Non-pigmented ciliary epithelial cell (primary cell): ENCODE measurements at places on chromosomes 11 and 22.
A peak's percentile ranks its signal among the peaks of the same experiment; 100 is the strongest.

- no peak for DNase-seq
These were observed 393.7 kb downstream of the TMEM135 start for GRCh38 chr11:87431392-87431791.

DNA sequence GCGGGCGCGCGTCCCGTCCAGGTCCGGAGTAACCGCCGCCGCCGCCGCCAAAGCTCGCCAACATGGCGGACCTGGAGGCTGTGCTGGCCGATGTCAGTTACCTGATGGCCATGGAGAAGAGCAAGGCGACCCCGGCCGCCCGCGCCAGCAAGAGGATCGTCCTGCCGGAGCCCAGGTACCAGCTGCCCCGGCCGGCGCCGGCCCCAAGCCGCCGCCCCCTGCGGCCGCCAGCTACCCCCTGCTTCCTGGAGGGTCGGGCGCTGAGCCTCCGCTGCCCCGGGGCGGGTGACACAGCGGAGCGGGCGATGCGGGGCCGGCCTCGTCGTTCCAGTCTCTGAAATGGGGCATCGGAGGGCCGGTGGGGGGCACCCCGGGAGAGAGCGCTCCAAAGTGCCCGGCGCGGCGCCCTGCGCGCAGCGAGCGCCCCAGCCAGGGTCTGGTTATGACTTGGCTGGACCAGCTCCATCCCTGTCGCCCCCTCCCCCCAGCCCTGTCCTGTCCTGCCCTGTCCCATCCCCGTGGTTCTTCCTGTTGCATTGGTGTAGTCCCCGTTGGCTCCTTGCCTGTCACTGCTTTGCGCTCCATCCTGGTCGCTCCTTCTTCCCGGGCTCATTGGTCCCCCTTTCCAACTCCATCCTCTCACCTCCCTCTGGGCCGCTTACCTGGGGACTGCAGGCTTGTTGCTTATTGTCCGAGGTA, 653 bp downstream of the GRK3 start:
- DNase-seq: no peak

DNA sequence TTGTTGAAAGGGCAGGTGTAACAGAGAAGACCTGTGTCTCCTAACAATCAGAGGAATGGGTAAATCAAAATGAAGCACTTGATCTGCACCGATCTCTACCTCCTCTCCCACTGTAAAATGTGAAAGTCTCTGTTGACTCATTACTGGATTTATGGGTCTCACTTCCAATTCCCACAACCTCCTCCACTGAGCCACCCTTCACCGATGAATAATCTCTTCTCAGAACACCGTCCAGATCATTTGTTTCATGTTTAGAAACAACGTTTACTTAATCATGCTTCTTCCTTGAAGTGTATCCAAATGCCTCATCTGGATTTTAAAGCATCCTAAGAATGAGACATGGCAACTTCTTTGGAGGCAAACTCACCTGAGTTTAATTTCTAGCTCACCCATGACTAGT, 643.6 kb downstream of the ETS1 start:
- no peak for DNase-seq

- DNase-seq: peak; percentile 23
These were observed 4.9 kb upstream of the CNTN5 start for GRCh38 chr11:99015634-99016454.

GRCh38 chr11:19995145-19995544, 165.1 kb downstream of the DBX1 start:
- peak; percentile 66 for DNase-seq
